ENCODE measurements at places on chromosomes 5 and 9. TPM values are rescaled to one million over a fixed set of nuclear protein-coding genes. Genes with fewer than 3 reads are reported as not detected.

Gene MLANA
- total RNA-seq, result not detected

Gene RASEF
- not detected for total RNA-seq

DNA sequence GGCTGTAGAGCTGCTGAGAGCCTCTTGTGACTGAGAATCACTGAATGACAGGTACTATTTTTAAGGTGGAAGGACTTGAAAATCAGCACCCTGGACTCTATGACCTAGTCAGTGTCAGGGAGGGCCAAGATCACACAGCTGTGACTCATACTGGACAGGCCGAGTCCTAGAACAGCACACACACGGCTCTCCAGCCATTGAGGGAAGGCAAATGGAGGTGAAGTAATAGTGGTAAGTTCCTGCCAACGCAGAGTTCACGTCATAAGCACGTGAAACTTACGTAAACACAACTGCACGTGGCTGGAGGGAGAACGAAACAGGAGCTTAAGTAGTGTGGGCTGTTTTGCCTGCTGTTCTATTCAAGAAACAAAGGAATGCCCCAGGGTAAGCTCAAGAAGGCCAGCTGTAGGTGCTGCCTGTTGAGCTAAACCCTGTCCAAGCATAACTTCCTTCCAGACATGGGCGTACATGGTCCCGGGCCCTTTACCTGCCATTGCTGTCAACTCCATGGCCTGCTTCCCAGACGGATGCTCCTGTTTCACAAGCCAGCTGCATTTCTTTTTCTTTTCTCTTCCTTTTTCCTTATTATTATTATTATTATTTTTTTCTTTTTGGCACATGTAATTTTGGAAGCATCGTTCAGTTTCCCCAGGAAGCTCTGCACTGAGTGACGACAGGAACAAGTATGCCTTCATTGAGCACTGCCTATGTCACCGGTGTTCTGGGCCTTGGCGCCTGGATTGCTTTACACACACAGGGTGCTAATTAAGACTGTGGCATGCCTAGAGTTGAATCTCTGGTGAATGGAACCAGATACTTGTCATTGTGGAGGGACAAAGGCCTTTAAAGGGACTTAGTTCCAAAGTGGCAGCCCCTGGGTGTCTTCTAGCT, 10.2 kb upstream of the LCP2 start:
- no peak for DNase-seq

DNA sequence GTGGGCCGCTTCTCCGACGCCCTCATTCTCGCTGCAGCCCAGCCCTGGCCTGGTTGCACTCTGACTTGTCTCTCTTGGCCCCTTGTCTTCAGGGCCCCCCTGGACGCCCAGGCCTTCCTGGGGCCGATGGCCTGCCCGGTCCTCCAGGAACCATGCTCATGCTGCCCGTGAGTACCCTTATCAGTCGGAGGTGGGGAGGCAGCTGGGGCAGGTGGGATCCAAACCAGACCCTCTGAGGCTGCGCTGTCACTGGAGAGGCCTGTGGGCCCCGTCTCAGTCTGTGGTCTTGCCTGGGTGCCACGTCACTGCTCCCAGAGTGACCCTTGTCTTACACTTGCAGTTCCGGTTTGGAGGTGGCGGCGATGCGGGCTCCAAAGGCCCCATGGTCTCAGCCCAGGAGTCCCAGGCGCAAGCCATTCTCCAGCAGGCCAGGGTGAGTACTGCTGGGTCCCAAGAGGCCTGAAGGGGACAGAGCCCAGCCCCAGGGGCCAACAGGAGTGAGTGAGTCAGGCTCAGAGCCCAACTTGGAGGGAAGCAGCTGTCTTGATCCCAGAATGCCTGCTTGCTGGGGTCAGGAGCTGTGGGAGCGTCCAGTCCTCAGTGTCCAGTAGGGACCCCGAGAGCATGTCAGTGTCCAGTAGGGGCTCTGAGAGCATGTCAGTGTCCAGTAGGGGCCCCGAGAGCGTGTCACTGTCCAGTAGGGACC, 109.0 kb downstream of the COL5A1 start:
- no peak for DNase-seq

DNA sequence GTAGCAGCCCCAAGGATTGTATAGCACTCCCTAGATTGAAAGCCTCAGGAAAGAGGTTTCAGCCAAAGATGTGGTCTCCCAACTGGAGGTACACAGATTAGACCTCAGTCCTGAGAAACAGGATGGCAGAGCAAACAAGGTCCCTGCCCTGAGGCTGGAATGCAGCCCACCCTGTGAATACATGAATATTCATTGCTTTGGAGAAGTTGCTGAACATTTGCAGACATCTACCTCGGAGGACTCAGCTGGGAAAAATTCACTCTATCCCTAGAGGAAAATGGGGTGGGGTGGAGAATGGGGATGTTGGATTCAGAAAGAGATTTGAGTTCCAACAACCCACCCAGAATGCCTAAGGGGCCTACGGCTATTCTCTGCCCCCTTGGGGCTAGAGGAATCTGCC, 129.4 kb downstream of the SLIT3 start:
- no peak for DNase-seq

- DNase-seq, result no peak
Observed at GRCh38 chr9:131138676-131139075, 13.3 kb downstream of the NUP214 start.

DNA sequence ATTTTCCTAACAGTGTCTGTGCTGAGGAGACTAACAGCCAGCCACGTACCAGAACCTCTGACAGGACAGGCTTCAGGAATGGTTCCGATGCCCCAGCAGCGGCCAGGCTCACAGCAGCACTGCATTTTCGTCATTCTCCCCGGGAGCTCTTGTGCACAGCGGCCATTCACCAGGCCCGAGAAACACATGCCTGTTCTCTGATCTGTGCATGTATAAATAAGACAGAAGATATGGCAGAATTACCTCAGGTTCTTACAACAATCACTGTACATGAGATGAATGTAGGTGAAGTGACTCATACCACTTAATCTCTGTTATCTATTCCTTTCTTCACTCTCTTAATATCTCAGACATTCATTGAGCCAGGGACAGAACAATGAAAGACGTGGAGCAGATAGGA, 143.0 kb downstream of the FBN2 start:
- no peak for DNase-seq
